GM10248 (cell line): ENCODE measurements at places on chromosomes 5 and 9.

- DNase-seq = peak; percentile 71
These were observed 879 bp upstream of the UBQLN1 start for GRCh38 chr9:83708515-83709158.

DNA sequence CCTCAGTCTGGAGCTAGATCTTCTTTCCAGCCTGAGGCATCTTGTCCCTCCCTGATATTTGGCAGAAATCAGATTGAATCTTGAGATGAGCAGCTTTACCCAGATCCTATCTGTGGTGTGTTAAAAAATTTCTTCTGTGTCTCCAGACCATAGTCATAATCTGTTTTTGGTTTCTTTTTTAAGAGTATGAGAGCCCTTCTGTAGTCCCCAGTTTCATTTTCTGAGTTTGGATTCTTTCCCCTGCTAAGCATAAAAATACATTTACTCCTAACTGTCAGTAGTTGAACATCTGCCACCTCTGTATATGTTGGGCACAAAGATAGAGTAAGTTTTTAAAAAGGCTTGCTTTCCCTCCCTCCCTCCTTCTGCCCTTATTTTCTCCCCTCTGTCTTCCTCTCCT, 137.7 kb downstream of the CNTLN start:
- DNase-seq = no peak

GRCh38 chr5:90000351-90000750, 409.2 kb downstream of the CETN3 start:
- DNase-seq = no peak

DNA sequence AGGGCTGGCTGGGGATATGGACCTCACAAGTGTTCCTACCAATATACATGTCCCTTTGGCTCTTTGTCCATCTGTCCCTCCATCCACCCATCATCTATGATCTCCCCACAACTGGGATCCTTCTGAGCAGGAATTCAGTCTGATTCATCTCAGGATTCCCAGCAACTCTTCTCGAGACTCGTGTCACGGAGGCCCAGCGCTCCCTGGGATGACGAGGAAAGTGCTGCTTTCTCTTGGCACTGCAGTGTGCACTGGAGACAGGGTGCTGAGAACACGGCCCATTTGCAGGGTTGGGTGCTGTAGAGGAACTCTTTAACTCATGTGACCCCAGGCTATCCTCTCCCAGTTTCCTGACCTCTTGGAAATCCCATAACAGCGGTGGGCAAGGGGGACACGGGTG, 72.9 kb downstream of the ANGPTL2 start:
- no peak for DNase-seq

GRCh38 chr9:113446323-113446740, 17.2 kb upstream of the RGS3 start:
- DNase-seq = peak; percentile 74

DNA sequence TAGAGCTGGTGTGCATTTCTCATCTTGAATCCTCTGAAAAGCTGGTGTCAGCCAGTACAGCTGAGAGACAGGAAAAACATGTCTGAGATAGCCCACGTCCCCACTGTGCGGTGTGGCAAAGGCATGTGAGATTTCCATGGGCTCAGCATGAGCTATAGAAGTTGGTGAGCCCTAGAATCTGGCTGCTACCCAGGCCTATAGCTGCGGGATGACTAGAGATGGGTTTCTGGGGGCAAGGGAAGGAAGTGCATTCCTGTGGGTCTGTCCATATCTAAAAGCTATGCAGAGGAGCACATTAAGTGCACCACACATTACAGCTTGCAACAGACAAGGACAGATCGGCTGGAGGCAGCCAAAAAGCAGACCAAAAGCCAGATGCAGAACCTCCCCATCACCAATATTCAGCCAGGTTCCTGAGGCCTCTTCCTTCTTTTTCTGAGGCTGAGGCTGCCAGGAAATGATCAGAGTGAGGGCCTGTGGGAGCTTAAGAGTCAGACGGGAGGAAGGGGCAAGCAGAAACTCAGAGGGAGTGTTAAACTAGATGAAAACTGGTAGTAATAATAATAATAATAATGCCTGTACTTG, 55.8 kb upstream of the RANBP3L start:
- no peak for DNase-seq

DNA sequence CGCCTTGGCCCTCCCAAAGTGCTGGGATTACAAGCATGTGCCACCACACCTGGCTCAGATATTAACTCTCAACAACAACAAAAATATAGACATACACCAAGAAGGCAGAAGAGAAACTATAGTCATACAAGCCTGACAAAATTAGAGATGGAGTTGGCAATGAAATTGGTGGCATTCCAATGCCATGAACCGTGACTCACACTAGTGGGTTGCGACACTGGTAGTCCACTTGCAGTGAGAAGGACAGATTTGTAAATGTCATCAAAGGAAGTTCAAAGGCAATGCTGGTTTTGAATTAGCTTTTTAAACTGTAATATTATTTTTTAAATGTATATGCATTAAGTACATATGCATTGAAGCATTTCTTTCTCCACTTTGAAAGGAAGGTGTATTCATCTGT, 8.5 kb upstream of the DNAJC25 start:
- no peak for DNase-seq

GRCh38 chr5:119582987-119583386, 46.4 kb upstream of the FAM170A start:
- no peak for DNase-seq

- no peak for DNase-seq
These were observed 33.3 kb downstream of the SH3PXD2B start for GRCh38 chr5:172421020-172421419.

GRCh38 chr5:136164226-136164625, 28.7 kb downstream of the SMIM32 start:
- DNase-seq = no peak

DNA sequence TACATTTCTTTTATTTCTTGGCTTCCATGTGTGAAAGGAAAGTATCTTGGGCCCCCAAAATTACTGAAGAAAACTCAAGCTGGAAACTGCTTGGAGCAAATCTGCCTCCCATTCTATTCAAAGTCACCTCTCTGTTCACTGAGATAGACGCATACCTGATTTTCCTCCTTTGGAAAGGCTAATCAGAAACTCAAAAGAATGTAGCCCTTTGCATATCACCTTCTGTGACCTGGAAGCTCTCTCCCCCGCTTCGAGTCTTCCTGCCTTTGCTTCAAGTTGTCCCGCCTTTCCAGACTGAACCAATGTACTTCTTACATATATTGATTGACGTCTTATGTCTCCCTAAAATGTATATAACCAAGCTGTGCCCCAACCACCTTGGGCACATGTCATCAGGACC, 5.0 kb upstream of the RXFP3 start:
- DNase-seq = no peak

DNA sequence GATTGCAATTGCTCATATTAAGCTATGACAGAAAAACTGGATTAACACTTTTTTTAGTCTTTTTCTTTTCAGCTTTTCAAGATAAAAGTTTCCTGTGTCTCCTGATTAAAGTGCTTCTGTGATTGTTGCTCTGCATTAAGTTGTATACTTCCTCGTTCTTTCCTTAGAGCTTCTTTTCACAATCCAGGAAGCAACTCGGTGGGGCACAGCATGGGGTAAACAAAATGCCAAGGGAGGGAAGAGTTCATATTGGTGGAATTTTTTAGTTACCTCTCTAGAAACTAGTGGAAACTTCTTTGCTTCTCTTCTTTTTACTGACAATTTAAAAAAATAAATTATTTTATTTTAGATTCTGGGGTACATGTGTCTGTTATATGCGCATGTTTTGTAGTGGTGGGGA, 37.8 kb upstream of the ARRDC3 start:
- no peak for DNase-seq

DNA sequence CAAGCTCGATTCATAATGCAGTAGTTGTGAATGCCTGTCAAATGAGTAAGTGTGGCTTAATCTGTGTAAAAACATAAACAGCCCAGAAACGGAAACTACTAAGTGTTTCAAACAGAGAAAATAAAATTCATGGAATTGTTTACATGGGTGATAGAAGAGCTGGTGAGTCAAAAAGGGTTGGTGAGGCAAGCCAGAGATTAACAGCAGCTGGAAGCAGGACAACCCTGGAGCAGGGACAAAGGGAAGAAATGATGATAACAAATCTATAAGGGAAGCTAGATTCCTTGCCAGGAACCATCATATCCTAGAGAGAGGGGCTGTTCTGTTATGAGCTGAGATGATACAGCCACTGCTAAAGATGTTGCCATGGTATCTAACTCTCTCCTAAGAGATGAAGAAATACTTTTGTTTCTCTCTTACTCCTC, 18.0 kb upstream of the PRR16 start:
- DNase-seq = no peak

GRCh38 chr5:112065781-112066180, 308.8 kb upstream of the NREP start:
- no peak for DNase-seq

- DNase-seq = no peak
These were observed at the start of gene OR13J1 for GRCh38 chr9:35870351-35870923. TSS of gene OR13J1 (minus strand) at chr9:35870401. CDS start at chr9:35870401, 0 bp downstream.

GRCh38 chr5:152990649-152991048, 499.8 kb upstream of the GRIA1 start:
- DNase-seq = no peak

DNA sequence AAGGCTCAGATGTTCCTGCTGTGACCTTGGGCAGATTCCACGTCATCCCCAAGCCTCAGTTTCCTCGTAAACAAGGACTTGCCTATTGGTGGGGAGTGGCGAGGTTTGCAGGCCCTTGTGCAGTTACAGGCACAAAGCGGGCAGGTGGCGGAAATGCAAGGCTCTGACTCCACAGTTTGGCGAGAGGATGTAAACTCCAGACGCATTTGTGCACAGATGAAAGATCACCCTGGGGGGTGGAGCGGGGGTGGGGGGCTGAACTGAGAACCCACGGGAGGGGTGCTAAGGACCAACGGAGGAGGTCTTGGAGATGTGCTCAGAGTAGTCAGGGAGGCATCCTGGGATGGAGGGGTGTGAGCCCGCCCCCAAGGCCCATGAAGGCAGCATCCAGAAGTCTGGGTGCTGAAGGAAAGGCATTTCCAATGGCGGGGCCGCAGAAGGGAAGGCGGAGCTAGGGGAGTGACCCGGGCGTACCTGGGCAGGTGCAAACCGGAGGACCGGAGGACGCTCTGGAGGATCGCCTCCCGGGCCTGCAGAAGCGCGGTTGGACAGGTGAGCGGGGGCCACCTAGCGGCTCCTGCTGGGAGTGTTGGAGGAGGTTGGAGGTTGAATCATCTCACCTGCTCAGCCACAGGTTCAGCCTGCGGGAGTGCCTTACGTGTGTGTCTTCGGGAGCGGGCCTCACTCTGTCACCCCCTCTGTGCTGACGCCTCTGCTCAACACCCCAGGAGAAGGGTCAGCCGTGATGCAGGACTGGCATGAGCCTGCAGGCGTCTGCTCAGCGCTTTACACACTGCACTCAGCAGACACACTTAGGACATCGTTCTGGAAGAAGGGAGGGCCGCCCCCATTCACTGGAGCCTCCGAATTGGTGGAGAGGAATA, 1.9 kb upstream of the FIBCD1 start:
- peak; percentile 86 for DNase-seq

GRCh38 chr5:180096616-180097015, 25.1 kb upstream of the RNF130 start:
- DNase-seq = no peak

GRCh38 chr9:107874137-107874536, 384.6 kb upstream of the KLF4 start:
- no peak for DNase-seq

DNA sequence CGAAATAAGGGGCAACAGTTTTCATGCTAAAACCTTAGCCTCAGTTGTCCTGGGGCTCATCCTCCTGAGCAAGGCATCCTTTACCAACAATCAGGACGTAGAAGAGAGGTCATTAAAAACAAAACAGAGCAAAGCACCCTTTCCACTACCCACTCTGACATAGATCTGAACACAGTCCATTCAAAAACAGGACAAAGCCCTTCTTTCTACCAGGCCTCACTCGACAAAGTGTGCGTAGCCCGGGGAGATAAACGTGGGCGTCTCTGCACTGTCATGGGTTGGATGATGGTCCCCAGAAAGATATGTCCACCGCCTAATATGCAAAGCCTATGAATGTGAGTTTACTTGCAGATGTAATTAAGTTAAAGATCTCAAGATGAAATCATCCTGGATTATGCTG, 60.6 kb upstream of the TAS2R1 start:
- no peak for DNase-seq
